ENCODE measurements at places on chromosomes 13 and 19.

DNA sequence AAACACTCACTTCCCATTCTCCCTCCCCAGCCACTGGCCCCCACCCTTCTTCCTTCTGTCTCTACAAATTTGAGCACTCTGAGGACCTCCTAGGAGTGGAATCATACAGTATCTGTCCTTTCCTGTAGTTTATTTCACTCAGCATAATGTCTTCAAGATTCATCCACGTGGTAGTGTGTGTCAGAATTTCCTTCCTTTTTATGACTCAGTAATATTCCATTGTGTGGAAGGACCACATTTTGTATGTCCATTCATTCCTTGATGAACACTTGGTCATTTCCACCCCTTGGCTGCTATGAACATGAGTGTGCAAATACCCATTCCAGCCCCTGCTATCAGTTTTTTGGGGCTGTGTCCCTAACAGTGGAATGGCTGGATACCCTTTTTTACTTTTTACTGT is 9.8 kb downstream of the KLF2 start:
- no peak for DNase-seq

GRCh38 chr19:30692181-30692811 is 320.1 kb downstream of the ZNF536 start:
- no peak for DNase-seq

GRCh38 chr13:106029676-106030290 is 505.7 kb downstream of the EFNB2 start:
- no peak for DNase-seq

DNA sequence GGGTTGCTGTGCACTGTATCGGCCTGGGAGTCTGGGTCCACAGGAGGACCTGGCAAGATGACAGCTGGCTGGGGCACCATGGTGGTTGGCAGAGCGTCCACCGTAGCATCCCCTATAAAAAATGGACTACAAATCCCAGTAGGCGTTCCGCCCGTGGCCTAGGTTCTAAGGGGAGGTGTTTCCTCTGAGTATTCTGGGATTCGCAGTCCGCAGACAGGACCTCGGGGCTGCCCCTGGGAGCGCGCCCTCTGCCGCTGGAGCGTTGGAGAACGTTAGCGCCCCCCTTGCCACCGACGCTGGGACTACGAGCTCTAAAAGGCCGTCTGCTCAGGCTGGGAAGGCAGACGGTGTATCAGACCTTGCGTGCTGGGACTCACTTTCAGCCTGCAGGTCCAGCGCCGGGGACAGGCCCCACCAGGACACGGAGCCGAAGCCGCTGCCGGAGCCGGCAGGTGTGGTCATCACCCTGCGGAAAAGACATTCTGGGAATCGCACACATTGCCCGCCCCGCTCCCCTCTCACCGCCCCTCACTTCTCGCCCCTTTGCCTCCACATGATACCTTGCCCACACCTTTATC is 372 bp downstream of the DNAAF3 start:
- DNase-seq: peak; percentile 59

DNA sequence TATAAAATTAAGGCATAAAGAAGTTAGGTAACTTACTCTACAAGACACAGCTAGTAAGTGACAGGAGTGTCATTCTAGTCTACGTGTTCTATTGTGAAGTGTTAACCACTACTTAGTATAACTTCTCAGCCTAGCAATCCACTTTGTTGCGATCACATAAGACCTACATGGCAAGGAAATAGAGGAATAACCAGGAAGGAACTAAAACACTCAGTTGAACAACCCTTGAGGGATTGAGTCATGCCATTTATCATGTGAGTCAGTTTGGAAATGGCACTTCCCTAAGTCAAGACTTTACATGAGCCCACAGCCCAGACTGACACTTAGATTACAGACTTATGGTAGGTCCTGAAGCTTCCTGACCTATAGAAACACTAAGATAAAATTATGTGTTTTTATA is 279.5 kb upstream of the PCDH20 start:
- no peak for DNase-seq

- DNase-seq: no peak
Measured at GRCh38 chr13:23007426-23007825, 173.4 kb upstream of the SGCG start.

- no peak for DNase-seq
Measured at GRCh38 chr19:2579678-2580280, 103.9 kb downstream of the GADD45B start.

DNA sequence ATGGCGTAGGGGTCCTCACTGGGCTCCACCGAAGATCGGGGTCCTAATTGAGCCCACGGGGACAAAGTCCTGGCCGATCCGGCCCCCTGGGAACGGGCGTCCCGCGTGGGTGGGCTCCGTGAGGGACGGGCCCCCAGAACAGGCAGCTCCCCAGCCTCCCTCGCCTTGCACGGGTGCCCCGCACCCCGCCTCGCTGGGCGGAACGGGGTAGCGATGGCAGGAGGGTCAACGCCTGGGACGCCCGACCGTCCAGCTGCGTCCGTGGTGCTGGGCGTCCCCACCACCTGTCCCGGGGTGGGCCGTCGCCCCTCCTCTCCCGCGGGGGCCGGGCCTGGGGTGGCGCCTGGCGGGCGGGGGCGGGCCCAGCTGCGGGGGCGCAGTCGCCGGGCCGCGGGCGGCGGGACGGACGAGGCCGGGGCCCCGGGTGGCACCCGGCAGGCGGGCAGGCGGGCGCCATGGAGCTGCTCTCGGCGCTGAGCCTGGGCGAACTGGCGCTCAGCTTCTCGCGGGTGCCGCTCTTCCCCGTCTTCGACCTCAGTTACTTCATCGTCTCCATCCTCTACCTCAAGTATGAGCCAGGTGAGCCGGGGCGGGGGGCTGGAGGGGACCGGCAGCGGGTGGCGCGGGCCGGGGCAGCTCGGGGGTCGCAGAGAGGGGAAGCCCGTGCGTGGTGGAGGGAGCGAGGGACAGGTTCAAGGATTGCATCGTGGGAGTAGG is at the start of gene TMEM38A:
TMEM38A (plus strand) TSS at position 377 of the 717 bp plus-strand sequence; CDS start at position 456, 79 bp downstream.
- peak; percentile 39 for DNase-seq

- DNase-seq: no peak
Measured at GRCh38 chr13:76632401-76633044, 253.7 kb downstream of the KCTD12 start.

GRCh38 chr19:15426485-15427349 is 7.9 kb upstream of the AKAP8L start:
- no peak for DNase-seq

DNA sequence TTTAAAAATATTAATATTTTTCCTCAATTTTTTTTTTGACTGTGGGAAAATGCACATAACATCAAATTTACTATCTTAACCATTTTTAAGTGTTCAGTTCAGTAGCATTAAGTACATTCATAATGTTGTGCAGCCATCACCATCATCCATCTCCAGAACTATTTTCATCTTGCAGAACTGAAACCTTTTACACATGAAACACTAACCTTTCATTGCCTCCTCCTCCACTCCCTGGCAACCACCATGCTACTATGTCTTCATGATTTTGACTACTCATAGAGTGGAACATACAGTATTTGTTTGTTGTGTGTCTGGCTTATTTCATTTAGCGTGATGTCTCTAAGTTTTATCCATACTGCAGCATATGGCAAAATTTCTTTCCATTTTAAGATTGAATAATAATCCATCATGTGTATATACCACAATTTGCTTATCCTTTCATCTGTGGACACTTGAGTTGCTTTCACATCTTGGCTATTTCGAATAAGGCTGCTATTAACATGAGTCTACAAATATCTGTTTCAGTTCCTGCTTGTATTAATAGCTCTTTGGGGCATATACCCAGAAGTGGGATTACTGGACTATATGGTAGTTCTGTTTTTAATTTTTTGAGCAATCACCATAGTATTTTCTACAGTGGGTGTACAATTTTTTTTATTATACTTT is 376.4 kb downstream of the MTUS2 start:
- DNase-seq: no peak

GRCh38 chr13:63209330-63210017 is 1793.8 kb upstream of the PCDH20 start:
- DNase-seq: no peak

DNA sequence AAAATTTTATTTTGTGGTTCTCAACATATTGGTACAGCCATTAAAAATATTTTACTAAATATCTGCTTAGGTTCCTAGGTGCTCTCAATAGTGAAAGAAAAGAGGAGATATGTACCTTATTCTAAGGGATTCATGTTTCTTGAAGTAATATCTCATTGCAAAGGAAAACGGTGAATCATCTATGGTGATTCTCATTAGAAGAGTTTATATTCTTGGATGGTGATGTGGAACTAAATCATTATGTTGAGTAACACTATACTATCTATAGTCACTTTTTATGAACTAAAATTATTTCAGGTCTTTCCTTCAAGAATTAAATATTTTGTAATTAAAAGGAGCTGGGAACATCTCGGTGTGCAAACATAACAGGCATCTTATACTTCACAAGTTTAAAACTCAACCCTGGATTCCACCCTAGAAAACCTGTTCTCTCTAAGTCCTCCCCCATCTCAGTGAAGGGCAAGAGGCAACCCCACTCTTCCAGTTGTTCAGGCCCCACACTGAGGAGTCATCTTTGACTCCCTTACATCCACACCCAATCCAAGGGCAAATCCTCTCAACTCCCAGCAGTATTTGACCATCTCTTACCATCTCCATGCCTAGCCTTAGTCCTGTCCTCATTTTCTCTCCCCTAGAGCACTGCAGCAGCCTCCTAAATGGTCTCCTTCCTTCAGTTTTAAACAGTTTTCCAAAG is 140.1 kb downstream of the RGCC start:
- no peak for DNase-seq

DNA sequence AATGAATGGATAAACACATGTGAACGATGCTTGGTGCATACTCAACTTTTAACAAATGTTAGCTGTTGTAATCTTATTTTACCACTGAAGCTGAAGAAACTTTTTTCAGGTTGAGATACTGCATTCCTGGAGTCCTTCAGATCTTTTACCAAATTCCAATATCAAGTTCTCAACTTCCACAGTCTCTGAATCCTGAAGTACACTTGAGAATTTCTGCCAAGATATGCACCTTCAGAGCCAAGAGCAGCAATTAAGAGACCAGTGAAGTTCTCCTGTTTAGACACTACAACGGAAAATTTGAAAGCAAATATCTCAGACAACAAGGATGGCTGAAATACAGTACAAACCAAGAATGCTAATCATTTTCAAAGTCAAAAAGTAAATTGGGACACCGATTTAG is 84.6 kb upstream of the MTIF3 start:
- DNase-seq: no peak

GRCh38 chr13:103759361-103759760 is 693.1 kb upstream of the SLC10A2 start:
- DNase-seq: no peak

GRCh38 chr19:13611596-13611995 is 105.3 kb upstream of the CACNA1A start:
- DNase-seq: no peak

GRCh38 chr13:110486061-110486715 is 75.3 kb downstream of the RAB20 start:
- no peak for DNase-seq

- no peak for DNase-seq
Measured at GRCh38 chr13:111317571-111318345, 2.7 kb upstream of the TEX29 start.

- DNase-seq: no peak
Measured at GRCh38 chr13:26310003-26310402, 56.1 kb downstream of the CDK8 start.

- DNase-seq: no peak
Measured at GRCh38 chr13:59689057-59689456, 474.7 kb downstream of the DIAPH3 start.

GRCh38 chr13:99617474-99618255 is 116.4 kb downstream of the TM9SF2 start:
- DNase-seq: peak; percentile 28

GRCh38 chr19:8610936-8611300 is 403 bp upstream of the ADAMTS10 start:
- DNase-seq: no peak

- no peak for DNase-seq
Measured at GRCh38 chr13:113216254-113217048, 7.0 kb downstream of the CUL4A start.

- no peak for DNase-seq
Measured at GRCh38 chr13:48488995-48489394, 43.9 kb downstream of the RCBTB2 start.

DNA sequence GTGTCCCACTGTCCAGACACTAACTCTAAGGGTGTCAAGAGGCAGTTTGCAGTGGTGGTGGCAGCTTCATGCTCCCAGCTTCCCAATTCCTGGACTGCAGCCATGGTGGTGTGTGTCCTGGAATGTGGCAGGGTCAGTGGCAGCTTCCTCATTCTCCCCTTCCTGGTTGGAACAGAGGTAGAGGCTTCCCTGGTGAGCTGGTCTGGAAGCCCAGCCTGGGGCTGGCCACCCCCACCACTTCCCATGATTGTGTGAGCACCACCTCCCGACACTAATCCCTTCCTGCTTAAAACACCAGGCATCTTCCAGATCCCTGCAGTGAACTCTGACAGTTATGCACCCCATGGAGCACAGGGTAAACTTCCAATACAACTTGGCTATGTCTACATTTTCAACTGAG is 134.9 kb downstream of the RAP2A start:
- no peak for DNase-seq

All from stimulated activated CD4-positive, alpha-beta T cell treated with anti-CD3 and anti-CD28 coated beads, Interleukin-4, amount 100 ng/mL, for 1 hour (primary cell).